ENCODE measurements at places on chromosomes 13 and 19. TPM values are rescaled to one million over a fixed set of nuclear protein-coding genes. Genes with fewer than 3 reads are reported as not detected.

DNA sequence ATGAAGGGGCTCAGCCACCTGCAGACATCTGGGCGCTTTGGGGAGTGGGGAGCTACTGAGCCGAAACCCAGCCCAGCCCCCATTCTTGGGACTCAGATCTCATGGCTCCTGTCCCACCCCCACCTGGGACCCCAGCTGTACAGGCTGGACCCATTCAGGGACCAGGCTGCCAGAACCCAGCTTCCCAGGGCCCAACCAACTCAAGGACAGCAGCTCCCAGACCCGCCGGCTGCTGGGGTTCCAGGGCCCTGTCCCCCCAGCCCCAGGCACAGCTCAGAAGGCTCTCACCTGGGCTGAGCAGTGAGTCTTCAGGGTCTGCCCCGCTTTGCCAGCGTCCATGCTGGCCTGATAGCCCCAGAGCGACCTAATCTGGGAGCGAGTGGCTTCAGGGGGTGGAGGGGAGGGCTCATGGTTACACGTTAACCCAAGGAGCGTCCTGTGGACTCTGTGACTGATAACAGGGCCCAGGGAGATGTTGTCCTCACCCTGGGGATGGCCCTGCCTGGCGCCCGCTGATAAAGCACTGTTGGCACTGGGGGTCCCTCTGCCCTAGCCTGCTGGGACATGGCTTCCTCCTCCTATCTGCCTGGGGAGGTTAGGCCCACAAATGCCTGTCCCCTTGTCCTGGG, at the start of gene TMEM86B:
TSS of gene TMEM86B (minus strand) at position 361 of the 629 bp plus-strand sequence. CDS start at position 339, 22 bp downstream.
- DNase-seq: no peak

The SLITRK6 gene
- 0.11 TPM for total RNA-seq

The TPP2 gene
- 31.0 TPM for total RNA-seq

GRCh38 chr13:36207672-36208071, 6.7 kb downstream of the SOHLH2 start:
- no peak for DNase-seq

GRCh38 chr13:37602733-37603381, 4.3 kb upstream of the POSTN start:
- no peak for DNase-seq
